ENCODE measurements at places on chromosomes 2 and 18.

GRCh38 chr2:98835831-98836385 is 100.1 kb downstream of the CRACDL start:
- no peak for DNase-seq

- no peak for DNase-seq
These were observed 28.5 kb downstream of the DAPL1 start for GRCh38 chr2:158823486-158824237.

DNA sequence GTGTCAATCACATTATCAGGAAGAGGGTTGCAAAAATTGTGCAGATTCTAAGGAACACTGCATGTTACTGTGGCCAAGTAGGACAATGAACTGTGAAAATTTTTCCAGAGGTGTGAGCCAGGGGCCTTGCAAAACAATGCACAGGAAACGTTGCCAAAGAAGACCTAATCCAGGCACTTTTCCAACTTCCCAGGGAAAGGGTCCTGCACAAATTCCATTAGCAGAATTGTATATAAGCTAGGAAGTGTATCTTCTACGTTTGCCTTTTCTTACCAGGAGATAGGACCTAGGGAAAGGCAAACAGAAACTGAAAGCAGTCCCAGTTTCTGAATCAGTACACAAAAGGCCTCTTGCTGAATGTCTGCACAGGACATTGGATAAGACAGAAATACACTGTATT is 1888.3 kb upstream of the CELF4 start:
- no peak for DNase-seq

GRCh38 chr2:26395394-26395793 is 6.3 kb upstream of the DRC1 start:
- DNase-seq: no peak

DNA sequence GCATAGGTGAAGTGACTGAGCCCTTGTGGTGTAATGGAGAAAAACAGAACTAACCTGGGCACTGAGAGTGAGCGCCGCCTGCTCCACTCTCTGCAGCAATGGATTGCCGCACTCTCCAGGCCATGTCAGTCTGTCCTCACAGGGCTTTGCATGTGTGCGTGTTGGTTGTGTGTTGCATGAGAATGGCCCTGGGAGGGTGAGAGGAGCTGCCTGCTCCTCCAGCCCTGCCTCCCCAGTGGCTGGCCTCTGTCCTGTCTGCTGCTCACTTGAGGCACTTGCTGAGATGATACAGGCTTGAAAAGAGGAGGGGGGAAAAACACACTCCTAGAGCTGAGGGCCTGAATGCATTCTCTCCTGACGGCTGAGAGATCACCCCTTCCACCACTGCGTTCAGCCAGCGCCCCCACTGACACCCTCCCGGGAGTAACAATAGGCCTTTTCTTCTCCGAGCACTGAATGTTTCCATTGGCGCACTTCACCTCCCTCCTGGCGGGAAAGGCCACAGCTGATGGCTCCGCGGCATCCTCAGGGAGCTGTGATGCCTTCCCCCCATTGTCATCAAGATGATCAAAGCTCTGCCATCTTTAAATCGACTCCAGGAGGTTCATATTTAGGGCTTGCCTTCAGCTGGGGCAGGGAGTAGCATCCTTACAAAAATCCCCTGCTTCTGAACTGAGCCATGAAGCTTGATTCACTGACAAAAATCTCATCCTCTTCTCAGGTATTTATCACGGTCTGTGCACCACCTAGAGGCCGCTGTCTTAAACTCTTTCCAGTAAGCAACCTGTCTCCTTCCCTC is 49.9 kb upstream of the DAPL1 start:
- peak; percentile 44 for DNase-seq

GRCh38 chr2:132549935-132550670 is 119.9 kb downstream of the LYPD1 start:
- DNase-seq: no peak

DNA sequence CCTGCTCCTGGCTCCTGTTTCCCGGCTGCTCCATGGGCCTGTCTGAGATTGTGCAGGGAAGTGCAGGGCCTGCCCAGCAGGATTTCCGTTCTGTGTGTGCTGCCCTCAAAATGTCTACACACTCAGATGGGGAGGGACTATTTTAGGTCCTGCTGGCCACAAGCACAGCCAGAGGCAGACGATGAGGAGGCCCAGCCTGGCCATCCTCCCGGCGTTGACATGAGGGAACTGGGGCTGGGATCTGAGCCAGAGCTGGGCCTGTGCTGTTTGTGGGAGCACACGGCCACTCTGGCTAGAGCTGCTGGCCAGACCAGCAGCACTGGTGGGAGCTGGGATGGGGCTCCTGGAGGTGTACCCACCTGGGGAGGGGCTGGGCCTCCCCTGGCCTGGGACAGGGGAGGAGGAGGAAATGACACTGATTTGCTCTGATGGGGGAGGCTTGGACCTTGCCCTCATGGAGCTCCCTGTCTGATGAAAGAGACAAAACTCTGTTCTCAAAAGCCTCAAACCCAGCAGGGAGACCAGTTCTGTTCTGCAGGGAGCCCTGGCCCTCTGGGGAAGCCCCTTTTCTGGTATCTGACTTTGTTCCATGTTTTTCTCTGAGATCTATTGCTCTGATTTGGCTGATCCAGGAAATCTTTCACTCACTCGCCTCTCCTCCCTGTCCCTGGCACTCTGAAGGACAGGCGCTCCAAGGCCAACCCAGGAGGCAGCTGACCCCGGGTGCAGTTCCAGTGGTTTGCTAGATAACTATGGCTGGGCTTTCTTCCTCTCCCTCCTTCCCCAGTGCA is 161.8 kb downstream of the DYSF start:
- DNase-seq: no peak

- peak; percentile 64 for DNase-seq
These were observed 77.8 kb upstream of the CCDC195 start for GRCh38 chr2:224793946-224794345.

DNA sequence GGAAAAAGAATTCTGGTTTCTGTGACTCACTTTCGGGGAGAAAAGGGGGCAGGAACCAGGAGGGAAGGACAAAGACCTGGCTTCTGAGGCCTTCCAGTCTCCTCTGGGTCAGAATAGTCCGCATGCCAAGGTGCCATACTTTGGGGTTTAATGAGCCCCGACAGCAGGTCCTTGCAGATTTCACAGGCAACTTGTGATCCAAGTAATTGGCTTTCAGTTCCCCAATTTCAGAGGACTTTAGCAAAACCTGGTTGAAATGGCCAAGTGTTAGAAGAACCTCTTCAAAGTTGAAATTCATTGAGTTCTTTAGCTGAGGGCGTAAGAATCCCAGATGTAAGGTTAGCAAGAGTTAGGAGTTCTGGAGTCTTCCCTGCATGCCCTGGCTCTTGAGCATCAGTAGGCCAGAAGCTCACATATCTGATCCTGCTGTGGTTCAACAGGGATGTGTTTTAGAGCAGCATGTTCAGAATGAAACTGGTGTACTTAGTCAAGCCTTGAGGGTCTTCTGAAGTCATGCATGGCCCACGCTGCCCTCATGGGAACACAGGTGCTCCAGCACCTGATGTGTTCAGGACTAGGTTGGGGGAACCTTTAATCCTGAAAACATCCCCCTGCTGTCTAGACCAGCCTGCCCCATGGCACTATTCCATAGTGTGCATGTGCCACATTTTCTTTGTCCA is 143.0 kb downstream of the NUP35 start:
- no peak for DNase-seq

GRCh38 chr2:128524183-128524582 is 205.5 kb upstream of the HS6ST1 start:
- DNase-seq: no peak

DNA sequence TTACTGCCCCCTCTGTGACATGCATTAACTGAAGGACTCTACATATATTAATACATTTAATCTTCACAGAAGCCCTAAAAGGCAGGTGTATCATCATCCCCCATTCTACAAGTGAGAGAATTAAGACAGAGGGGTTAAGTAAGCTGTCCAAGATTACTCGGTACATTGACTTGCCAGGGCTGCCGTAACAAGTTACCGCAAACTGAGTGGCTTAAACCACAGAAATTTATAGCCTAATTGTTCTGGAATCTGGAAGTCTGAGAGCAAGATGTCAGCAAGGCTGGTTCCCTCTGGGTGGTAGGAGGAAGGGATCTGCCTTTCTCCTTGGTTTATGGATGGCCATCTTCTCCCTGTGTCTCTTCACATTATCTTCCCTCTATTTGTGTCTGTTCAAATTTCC is 605.5 kb downstream of the EPHA4 start:
- DNase-seq: no peak

GRCh38 chr2:57907411-57907810 is 139.2 kb upstream of the VRK2 start:
- no peak for DNase-seq

GRCh38 chr18:79986726-79987125 is 1.6 kb downstream of the TXNL4A start:
- DNase-seq: no peak

- DNase-seq: no peak
These were observed 321.5 kb upstream of the TANK start for GRCh38 chr2:160838691-160839090.

DNA sequence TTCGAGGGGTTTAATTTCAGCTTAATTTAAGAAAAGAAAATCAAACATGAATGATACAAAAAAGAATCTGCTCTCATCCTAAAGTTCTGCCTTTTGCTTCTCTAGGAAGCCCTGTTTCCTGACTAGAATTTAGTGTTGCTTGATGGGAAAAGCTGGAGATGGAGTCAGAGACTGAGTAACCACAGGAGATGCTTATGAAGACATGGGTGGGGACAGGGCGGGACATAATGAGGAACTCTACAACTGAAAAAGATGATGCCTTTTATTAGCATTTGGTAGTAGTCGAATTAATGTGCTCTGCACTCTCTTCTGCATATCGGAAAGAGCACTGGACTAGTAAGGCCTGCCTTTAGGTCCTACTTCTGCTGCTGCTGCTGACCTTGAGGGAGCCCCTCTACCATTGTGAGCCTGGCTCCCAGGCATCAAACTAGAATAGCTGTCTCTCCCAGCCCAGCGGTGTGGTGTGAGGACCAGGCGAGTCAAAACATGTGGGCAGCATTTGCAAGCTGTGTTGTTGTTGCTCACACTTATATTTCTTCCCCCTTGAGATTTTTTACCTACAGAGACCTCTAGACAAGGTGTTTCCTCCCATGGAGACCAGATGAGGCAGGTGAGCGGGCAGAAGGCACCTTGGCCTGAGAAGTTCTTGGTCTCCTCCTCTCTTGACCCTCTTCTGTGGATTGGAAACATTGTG is 61.5 kb downstream of the INPP4A start:
- DNase-seq: no peak

- no peak for DNase-seq
These were observed 84.7 kb upstream of the CYRIA start for GRCh38 chr2:16750175-16750924.

DNA sequence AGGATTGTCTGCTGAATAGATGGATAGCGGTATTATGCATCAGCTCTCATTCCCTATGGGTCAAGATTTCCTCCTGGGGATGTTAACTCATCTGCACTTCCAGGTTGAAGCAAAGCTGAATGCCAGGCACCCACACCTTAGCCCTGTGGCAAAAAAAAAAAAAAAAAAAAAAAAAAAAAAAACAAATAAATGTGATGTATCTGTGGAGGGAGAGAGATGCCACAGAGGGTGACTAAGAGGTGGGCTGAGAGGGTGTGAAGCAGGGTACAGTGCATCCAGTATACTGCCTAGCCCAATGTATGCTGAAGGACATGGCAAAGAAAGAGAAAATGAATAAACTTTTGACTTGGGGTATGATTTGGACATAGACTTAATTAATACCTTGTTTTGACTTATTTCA is 91.4 kb downstream of the COPS8 start:
- DNase-seq: no peak

DNA sequence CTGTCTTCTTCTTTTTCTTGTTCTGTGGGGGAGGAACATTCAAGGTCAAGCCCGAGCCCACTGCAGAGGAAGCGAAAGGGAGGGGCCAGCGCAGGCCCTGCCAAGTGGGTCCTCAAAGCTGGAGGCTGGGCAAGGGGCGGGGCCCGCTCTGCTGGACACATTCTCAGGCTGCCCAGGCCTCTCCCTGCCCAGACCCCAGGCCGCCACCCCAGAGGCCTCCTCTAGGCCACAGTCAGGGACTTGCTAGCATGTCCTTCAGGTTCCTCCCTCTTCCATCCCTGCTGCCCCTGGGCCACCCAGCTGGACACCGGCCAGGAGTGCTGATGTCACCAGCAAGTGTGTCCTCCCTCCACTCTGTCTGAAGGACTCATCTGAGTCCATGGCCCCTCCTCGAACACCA is 44.1 kb downstream of the KIF1A start:
- DNase-seq: no peak

GRCh38 chr2:237627441-237628246 is at the start of gene LRRFIP1:
LRRFIP1 (plus strand) TSS chr2:237627587; CDS start chr2:237627645, 58 bp downstream.
- no peak for DNase-seq

DNA sequence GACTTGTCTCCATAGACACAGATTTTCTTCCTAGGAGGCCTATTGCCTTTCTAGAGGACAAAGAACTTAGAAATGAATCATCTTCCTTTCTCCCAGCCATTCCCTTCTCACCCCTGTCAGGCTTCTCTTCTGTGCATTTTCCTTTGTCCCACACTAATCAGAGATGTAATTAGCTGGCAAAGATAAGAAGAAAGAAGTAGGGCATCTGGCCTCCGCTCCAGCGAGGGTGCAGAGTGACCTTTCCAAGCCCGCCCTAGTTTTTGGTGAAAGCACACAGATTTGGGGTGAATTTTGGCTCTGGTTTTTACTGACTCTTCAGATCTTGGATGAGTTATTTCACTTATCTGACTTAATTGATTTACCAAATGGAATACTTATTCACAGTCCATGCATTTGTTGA is 626.5 kb downstream of the ZEB2 start:
- no peak for DNase-seq

DNA sequence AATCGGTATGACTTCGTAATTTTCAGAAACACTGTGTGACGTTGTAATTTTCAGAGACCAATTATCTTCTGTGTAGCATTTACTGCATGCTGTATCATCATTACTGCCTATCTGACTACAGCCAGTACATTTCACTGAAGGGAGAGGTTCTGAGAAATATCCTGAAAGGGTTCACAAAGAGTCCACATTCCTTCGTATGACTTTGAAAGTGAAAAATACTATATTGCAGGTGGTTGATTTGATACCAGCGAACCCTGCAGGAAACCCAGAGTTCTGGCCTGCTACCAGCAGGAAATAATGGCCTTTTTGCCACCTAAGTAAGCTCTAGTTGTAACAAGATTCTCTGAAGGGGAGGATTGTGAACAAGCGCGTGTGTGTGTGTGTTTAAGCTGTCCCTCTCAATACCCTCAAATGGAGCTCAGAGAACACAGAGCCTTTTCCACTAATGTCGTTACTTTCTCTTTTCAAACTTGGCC is 155.5 kb downstream of the ARHGAP28 start:
- no peak for DNase-seq

DNA sequence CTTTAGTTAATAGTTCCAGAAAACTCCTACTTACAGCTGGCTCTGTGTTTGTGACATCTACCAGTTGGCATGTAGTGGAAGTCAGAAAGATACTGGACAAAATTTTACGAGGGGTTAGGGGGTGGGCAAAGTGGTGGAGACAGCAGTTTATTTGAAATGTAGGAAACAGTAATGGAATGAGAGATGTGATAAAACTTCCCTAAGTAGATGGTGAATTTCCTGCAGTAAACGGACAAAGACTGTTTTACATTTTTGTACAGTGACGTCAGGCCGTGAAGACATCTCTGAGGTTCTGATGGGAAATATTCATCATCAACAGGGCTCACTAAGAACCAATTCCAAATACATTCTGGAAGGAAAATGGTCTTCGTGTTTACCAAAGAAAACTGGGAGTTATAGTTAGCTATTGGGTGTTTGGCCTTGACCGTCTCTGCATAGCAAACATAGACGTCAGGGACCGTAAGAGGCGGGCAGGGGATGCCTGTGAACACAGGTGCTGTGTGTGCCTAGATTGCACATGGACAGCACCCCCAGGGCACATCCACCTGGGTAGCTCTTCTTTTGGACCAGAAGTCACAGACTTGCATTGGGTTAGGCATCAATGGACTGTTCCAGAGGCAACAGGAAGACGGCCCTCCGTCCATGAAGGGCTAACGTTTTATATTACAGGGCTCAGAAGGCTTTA is 131.5 kb downstream of the ZNF516 start:
- no peak for DNase-seq

Data from SK-N-MC (cell line).